Naive thymus-derived CD4-positive, alpha-beta T cell (primary cell): ENCODE measurements at places on chromosomes 4 and X. TPM values are rescaled to one million over a fixed set of nuclear protein-coding genes. Genes with fewer than 3 reads are reported as not detected.

- no peaks in the 10 kb centered on the region for H3K27me3 ChIP-seq
- no peak overlapping the region for H3K27ac ChIP-seq
- H3K4me1 ChIP-seq, result no peaks in the 10 kb centered on the region
- H3K36me3 ChIP-seq, result no peaks in the 10 kb centered on the region
- H3K4me3 ChIP-seq, result no peak overlapping the region
These were observed 211.2 kb upstream of the POF1B start for GRCh38 chrX:85590638-85591037.

Gene BGN
- not detected for total RNA-seq

- H3K4me1 ChIP-seq, result no peaks in the 10 kb centered on the region
- no peaks in the 10 kb centered on the region for H3K27me3 ChIP-seq
- H3K4me3 ChIP-seq, result no peak overlapping the region
- DNase-seq, result no peak
- H3K36me3 ChIP-seq, result no peaks in the 10 kb centered on the region
- no peak overlapping the region for H3K27ac ChIP-seq
These were observed 30.8 kb downstream of the NR0B1 start for GRCh38 chrX:30278365-30278764.

- no peaks in the 10 kb centered on the region for H3K36me3 ChIP-seq
- no peak for DNase-seq
- H3K4me1 ChIP-seq, result no peaks in the 10 kb centered on the region
- no peaks in the 10 kb centered on the region for H3K27me3 ChIP-seq
- no peak overlapping the region for H3K4me3 ChIP-seq
- H3K27ac ChIP-seq, result no peak overlapping the region
These were observed 225.1 kb upstream of the UGT8 start for GRCh38 chr4:114373508-114373907.

- no peaks in the 10 kb centered on the region for H3K36me3 ChIP-seq
- no peak for DNase-seq
- peaks cover 4% of the 10 kb centered on the region for H3K27me3 ChIP-seq
- no peaks in the 10 kb centered on the region for H3K4me1 ChIP-seq
- H3K4me3 ChIP-seq, result no peak overlapping the region
These were observed 329.7 kb downstream of the UNC5C start for GRCh38 chr4:95219109-95219508.

DNA sequence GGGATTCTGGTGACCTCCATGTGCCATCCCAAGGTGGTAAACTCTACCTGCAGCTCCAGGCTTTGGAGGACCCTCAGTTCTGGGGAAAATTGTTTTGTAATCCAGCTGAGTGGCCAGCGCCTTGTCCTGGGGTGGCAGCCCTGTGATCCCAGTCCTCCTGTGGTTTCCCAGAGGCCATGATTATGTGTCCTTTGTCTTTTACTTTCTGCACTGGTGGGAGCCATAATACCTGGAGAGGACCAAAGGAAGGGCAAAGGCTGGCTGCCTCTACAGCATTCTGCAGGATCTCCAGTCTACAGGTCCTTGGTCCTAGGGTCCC lies 64.0 kb downstream of the NBDY start:
- no peaks in the 10 kb centered on the region for H3K27me3 ChIP-seq
- H3K4me3 ChIP-seq, result no peak overlapping the region
- H3K36me3 ChIP-seq, result no peaks in the 10 kb centered on the region
- DNase-seq, result no peak

- H3K4me3 ChIP-seq, result no peak overlapping the region
- H3K27ac ChIP-seq, result no peak overlapping the region
- H3K4me1 ChIP-seq, result no peaks in the 10 kb centered on the region
- no peak for DNase-seq
- H3K36me3 ChIP-seq, result no peaks in the 10 kb centered on the region
- no peaks in the 10 kb centered on the region for H3K27me3 ChIP-seq
These were observed 70.1 kb downstream of the USP46 start for GRCh38 chr4:52588771-52589591.

- DNase-seq, result no peak
- no peaks in the 10 kb centered on the region for H3K27me3 ChIP-seq
- no peak overlapping the region for H3K4me3 ChIP-seq
- H3K36me3 ChIP-seq, result no peaks in the 10 kb centered on the region
- no peaks in the 10 kb centered on the region for H3K4me1 ChIP-seq
These were observed 119.1 kb downstream of the RTL9 start for GRCh38 chrX:110477593-110478228.

DNA sequence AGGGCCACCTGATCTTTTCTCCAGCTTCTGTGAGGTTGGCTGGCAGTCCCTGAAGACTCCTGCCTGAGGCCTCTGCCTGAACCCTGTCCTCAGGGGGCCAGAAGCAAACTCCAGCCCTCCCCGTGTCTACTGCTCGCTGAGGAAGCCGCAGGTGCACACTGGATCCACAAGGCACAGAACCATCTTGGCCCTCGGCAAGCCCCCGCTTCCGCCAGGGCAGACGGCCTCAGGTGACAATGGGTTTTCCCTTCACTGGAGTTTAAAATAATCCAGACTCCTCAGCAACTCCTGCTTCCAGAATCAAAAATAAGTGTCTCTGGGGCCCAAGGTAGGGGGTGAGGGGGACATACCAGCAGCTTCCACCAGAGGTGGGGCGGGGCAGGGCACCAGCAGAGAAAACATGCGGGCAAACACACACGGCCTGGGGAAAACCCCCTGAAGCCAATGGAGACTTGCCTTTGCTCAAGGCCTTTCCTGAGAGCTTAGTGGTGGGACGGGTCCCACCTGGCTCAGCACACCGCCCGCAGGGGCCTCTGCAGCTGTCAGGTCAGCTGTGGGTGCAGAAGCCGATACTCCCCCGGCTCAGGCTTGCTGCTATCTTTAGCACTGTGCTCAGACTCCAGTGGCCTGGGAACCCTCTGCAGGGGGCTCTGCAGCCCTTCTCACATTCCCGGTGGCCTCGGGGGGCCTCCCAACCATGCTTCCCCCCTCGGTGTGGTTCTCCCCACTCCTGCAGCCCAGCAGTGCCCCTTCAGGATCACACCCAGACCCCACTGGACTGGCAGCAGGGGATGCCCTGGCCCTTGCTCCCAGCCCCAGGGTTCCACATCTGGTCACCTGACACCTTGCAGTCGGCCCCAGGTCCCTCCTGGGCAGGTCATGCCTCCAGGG lies 1.9 kb downstream of the MYL5 start:
- peaks cover 16% of the 10 kb centered on the region for H3K4me1 ChIP-seq
- no peaks in the 10 kb centered on the region for H3K27me3 ChIP-seq
- no peak overlapping the region for H3K4me3 ChIP-seq
- H3K36me3 ChIP-seq, result peaks cover 23% of the 10 kb centered on the region
